ENCODE measurements at places on chromosomes 1 and 21. TPM values are rescaled to one million over a fixed set of nuclear protein-coding genes. Genes with fewer than 3 reads are reported as not detected.
A peak's percentile ranks its signal among the peaks of the same experiment; 100 is the strongest.

DNA sequence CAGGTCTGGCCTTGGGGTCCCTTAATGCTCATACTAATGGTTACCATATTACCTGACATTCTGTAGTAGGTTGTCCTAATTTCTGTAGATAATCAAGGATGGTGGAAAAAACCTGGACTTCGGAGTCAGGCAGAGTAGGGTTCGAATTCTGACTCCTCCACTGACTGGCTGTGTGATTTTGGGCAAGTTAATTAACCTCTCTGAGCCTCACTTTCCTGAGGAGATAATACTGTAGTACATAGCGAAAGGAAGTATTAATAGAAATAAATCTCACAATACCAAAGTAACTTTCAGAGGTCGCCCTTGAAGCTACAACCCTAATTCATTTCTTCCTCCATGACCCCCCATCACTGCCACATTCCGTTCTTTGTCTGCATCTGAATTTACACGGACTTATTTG lies 72.9 kb downstream of the KCNN3 start:
- peaks cover 12% of the 10 kb centered on the region for H3K27me3 ChIP-seq
- peaks cover under 1% of the 10 kb centered on the region for H3K4me1 ChIP-seq
- no peaks in the 10 kb centered on the region for H3K36me3 ChIP-seq
- H3K4me3 ChIP-seq = no peak overlapping the region
- DNase-seq = no peak

DNA sequence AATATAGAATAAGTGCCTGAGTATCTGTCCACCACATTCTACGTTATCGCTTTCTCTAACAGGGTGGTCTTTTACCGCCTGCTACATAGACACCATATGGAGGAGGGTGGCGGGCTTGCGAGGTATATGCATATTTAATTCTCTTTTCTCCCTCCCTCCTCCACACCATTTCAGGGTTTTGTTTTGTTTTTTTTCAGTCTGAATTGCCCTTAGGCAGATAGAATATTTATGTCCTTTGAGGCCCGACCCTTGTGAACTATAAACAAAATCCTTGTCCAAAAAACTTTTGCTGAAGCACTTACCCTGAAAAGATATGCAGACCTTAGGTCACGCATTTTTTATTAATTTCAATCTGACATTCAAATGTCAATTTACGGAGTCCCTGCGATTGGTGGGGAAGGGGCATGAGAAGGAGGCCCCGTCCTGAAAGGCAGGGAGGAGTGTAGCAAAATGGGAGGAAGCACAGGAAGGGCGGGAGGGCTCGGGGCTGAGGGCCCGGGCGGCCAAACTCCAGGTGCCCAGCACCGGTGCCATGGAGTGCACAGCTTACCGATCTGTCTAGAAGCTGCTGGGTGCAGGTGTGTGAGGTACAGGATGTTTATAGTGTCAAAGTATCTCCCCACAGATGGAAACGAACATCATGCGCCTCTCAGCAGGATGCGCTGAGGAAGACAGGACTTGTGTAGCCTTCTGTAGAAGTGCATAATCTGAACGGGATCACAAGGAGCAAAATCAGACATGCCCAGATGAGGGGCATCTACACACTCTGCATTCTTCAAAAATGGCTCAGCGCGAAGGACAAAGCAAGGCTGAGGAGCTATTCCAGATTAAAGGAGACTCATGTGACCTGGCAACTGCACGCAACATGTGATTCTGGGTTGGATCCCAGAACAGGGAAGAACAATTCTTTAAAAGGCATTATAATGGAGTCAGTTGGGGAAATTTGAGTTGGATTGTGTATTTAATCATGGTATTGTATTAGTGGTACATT lies 68.8 kb upstream of the LYST start:
- H3K27me3 ChIP-seq = no peaks in the 10 kb centered on the region
- no peak overlapping the region for H3K4me3 ChIP-seq

The PROK1 gene
- total RNA-seq = not detected

- peaks cover 39% of the 10 kb centered on the region for H3K4me1 ChIP-seq
- peak overlapping the region; percentile 64 for H3K4me3 ChIP-seq
- H3K36me3 ChIP-seq = no peaks in the 10 kb centered on the region
- DNase-seq = no peak
- no peak overlapping the region for H3K27ac ChIP-seq
Measured at GRCh38 chr1:61083013-61083806, 849 bp downstream of the NFIA start.

The ZNF496 gene
- total RNA-seq = 6.0 TPM

- H3K36me3 ChIP-seq = peaks cover 49% of the 10 kb centered on the region
- H3K4me3 ChIP-seq = no peak overlapping the region
- no peak overlapping the region for H3K27ac ChIP-seq
- no peak for DNase-seq
Measured at GRCh38 chr1:29119121-29119929, 4.4 kb downstream of the TMEM200B start.

- no peak for DNase-seq
- H3K27ac ChIP-seq = no peak overlapping the region
- no peaks in the 10 kb centered on the region for H3K4me1 ChIP-seq
Measured at GRCh38 chr1:94597701-94598100, 56.1 kb upstream of the F3 start.

The KRTAP7-1 gene
- not detected for total RNA-seq

The SELENBP1 gene
- total RNA-seq = not detected

The AIRE gene
- 0.39 TPM for total RNA-seq

GRCh38 chr21:38956856-38957571 lies 151.3 kb downstream of the ETS2 start:
- H3K36me3 ChIP-seq = no peaks in the 10 kb centered on the region
- no peaks in the 10 kb centered on the region for H3K27me3 ChIP-seq
- no peaks in the 10 kb centered on the region for H3K4me1 ChIP-seq
- H3K4me3 ChIP-seq = no peak overlapping the region
- DNase-seq = no peak
- H3K27ac ChIP-seq = no peak overlapping the region

The ADAMTS1 gene
- total RNA-seq = 0.32 TPM

The AKR7A3 gene
- total RNA-seq = 0.99 TPM

All from CD4-positive, CD25-positive, alpha-beta regulatory T cell (primary cell).